Ovary (tissue), 10 donors: ENCODE measurements at places on chromosomes 16 and 17. TPM values are rescaled to one million over a fixed set of nuclear protein-coding genes. Genes with fewer than 3 reads are reported as not detected.

Gene SLC38A8
- total RNA-seq = not detected

Gene C17orf67
- total RNA-seq = 2.4 TPM

Gene LPO
- not detected for total RNA-seq

Gene ZNF287
- 8.4 TPM for total RNA-seq

Gene CTRB1
- total RNA-seq = 3.1 TPM

Gene ITGB3
- total RNA-seq = 2.6 TPM

Gene TRPV3
- total RNA-seq = 5.8 TPM

Gene MAP2K6
- total RNA-seq = 2.3 TPM

Gene KCNJ12
- 1.5 TPM for total RNA-seq

Gene NT5C3B
- 48.8 TPM for total RNA-seq

Gene ATP2C2
- total RNA-seq = 0.67 TPM

Gene TTYH2
- 18.9 TPM for total RNA-seq

Gene PLLP
- total RNA-seq = 1.3 TPM

GRCh38 chr17:64022611-64023063 lies 2.2 kb upstream of the ICAM2 start:
- peaks cover 7% of the 10 kb centered on the region for H3K4me1 ChIP-seq
- H3K4me3 ChIP-seq = no peak overlapping the region
- H3K36me3 ChIP-seq = no peaks in the 10 kb centered on the region
- H3K27me3 ChIP-seq = no peaks in the 10 kb centered on the region
- no peak for DNase-seq

GRCh38 chr16:8972843-8973586 lies 9.3 kb upstream of the USP7 start:
- H3K4me1 ChIP-seq = no peaks in the 10 kb centered on the region
- no peak overlapping the region for H3K27ac ChIP-seq
- no peak for DNase-seq
- H3K36me3 ChIP-seq = no peaks in the 10 kb centered on the region
- H3K27me3 ChIP-seq = no peaks in the 10 kb centered on the region

- no peaks in the 10 kb centered on the region for H3K36me3 ChIP-seq
- H3K27me3 ChIP-seq = no peaks in the 10 kb centered on the region
Observed at GRCh38 chr17:32946375-32947135, 18.6 kb downstream of the TMEM98 start.

DNA sequence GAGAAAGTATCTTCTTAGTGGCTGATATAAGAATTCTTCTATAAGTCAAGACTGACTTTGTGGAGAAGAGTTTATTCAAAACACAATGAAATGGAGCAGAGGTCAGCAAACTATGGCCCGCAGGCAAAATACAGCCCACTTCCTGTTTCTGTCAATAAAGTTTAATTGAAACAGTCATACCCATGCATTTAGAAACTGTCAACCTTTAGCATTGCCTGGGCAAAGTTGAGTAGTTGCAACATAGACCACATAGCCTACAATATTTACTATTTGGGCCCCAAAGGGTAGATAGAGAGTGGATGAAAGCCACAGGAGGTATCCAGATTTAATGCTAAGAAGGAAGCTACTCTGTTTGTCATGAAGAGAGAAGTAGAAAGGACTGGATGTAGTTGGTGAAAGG lies 38.0 kb downstream of the ACSM2B start:
- H3K36me3 ChIP-seq = no peaks in the 10 kb centered on the region
- DNase-seq = no peak
- no peaks in the 10 kb centered on the region for H3K27me3 ChIP-seq
- no peaks in the 10 kb centered on the region for H3K4me1 ChIP-seq

DNA sequence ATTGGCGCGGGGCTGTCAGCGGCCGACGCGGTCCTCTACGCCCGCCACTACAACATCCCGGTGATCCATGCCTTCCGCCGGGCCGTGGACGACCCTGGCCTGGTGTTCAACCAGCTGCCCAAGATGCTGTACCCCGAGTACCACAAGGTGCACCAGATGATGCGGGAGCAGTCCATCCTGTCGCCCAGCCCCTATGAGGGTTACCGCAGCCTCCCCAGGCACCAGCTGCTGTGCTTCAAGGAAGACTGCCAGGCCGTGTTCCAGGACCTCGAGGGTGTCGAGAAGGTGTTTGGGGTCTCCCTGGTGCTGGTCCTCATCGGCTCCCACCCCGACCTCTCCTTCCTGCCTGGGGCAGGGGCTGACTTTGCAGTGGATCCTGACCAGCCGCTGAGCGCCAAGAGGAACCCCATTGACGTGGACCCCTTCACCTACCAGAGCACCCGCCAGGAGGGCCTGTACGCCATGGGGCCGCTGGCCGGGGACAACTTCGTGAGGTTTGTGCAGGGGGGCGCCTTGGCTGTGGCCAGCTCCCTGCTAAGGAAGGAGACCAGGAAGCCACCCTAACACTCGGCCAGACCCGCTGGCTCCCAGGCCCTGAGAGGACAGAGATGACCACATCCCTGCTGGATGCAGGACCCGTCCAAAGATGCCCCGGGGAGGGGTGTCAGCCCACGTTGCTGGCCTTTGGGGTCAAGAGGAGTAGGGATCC lies 2.4 kb upstream of the NECAB2 start:
- no peak for DNase-seq
- no peaks in the 10 kb centered on the region for H3K4me1 ChIP-seq
- no peaks in the 10 kb centered on the region for H3K36me3 ChIP-seq
- no peak overlapping the region for H3K27ac ChIP-seq
- H3K27me3 ChIP-seq = no peaks in the 10 kb centered on the region

- no peak overlapping the region for H3K27ac ChIP-seq
- H3K36me3 ChIP-seq = no peaks in the 10 kb centered on the region
- DNase-seq = no peak
Observed at GRCh38 chr16:77868478-77868877, 80.1 kb downstream of the VAT1L start.

DNA sequence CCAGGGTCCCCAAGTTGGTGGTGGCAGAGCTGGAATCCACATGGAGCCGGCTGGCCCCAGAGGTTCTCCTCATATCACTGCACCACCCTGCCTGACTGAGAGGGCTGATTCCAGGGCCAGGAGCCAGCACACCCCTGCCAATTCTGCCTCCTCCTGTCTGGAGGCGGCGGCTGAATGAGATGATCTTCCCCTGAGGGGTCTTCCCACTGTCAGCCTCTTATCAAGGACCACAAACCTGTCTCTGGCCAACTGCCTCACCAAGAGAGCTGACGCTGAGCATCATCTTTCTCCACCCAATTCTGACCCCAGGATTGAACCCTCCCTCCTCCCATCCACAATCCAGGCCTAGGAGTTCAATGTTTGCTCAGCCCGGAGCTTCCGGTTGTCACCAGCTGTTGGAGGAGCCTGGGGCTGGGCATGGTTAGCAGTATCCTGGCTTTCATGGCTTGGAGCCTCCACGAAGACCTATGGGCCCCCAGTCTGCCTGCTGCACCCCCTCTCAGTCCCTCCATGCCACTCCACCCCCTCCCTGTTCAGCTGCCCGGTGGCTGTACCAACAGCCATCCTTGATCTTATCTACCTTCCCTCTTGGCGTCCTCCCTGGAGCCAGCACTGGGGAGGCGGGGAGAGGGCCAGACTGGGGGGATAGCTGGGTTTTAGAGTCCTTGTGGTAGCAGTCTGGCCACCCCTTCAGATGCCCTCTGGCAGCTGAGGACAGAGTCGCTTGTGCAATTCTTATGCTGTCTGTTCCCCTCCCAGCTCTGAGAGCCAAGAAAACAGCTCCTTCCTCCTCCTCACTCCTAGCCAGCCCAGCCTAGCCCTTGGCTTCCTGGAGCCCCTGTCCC lies 25.6 kb downstream of the ABCC3 start:
- peaks cover 2% of the 10 kb centered on the region for H3K4me1 ChIP-seq
- H3K27me3 ChIP-seq = no peaks in the 10 kb centered on the region
- H3K36me3 ChIP-seq = no peaks in the 10 kb centered on the region
- H3K27ac ChIP-seq = no peak overlapping the region
- no peak for DNase-seq

DNA sequence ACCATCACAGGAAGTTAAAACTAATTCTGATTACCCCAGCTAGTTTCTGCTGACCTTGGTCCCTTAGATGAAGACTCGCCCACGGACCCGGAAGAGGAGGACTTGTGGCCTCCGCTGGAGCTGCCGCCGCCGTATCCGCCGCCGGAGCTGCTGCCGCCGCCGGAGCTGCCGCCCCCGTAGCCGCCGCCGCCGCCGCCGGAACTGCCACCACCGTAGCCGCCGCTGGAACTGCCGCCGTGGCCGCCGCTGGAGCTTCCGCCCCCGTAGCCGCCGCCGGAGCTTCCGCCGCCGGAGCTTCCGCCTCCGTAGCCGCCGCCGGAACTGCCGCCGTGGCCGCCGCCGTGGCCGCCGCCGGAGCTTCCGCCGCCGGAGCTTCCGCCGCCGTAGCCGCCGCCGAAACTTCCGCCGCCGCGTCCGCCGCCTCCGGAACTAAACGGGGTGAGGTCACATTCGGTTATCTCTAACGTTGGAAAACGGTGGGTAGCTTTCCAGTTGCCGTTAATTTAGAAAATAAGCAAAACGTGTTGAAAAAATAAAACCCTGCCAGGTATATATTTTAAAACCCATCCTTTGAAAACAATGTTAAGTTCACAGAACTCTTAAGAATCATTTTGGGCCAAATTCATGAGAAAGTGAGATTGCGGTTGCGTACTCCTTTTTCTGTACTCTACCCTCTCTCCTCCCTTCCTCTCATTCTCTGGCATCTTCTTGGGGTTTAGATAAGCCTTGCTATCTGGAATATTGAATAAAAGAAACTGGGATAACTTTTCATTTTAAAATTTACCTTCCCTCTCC lies 3.5 kb downstream of the KRT10 start:
- peaks cover 2% of the 10 kb centered on the region for H3K4me1 ChIP-seq
- peak overlapping the region; percentile 53 for H3K4me3 ChIP-seq
- H3K36me3 ChIP-seq = no peaks in the 10 kb centered on the region
- DNase-seq = peak; percentile 77
- peak overlapping the region; percentile 37 for H3K27ac ChIP-seq
- no peaks in the 10 kb centered on the region for H3K27me3 ChIP-seq

GRCh38 chr17:43759836-43760235 lies 1.2 kb upstream of the SOST start:
- no peaks in the 10 kb centered on the region for H3K27me3 ChIP-seq
- H3K4me3 ChIP-seq = no peak overlapping the region
- no peak overlapping the region for H3K27ac ChIP-seq
- DNase-seq = no peak
- H3K36me3 ChIP-seq = no peaks in the 10 kb centered on the region

- H3K4me3 ChIP-seq = peak overlapping the region; percentile 49
- H3K27ac ChIP-seq = peak overlapping the region; percentile 13
- no peaks in the 10 kb centered on the region for H3K36me3 ChIP-seq
- DNase-seq = peak; percentile 61
Observed at GRCh38 chr16:67169642-67170167, 633 bp upstream of the NOL3 start.

GRCh38 chr16:364595-365491 lies 5.5 kb downstream of the MRPL28 start:
- DNase-seq = no peak
- no peaks in the 10 kb centered on the region for H3K27me3 ChIP-seq
- no peaks in the 10 kb centered on the region for H3K36me3 ChIP-seq
- no peak overlapping the region for H3K4me3 ChIP-seq
- no peak overlapping the region for H3K27ac ChIP-seq

DNA sequence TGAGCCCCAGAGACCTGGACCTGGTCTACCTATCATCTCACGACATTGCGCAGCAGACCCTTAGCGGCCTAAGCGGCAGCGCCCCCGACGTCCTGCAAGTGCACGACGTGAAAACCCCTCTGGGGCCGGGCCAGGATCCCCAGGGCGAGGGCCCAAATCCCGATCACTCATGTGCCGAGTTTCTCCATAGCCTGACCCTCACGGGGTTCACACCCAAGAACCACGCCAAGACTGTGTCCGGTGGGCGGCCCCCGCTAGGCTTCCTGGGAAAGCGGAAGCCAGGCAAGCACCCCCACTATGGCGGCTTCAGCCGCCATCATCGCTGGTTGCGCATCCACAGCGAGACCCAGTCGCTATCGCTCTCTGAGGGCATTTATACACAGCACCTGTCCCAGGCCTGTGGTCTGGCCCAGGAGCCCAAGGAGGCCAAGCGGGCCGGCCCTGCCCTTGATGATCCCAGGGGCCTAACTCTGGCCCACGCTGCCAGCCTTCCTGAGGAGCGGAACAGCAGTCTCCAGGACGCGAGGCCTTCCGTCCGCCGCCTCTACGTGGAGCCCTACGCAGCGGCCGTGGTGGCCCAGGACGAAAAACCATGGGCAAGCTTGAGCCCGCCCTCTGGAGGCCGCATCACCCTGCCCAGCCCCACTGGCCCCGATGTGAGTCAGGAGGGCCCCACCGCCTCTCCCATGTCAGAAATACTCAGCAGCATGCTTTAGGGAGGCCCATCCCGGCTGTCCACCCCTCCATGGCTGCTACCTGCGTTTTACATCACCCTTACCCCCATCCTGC lies 82.8 kb upstream of the NOG start:
- no peaks in the 10 kb centered on the region for H3K36me3 ChIP-seq
- H3K27me3 ChIP-seq = no peaks in the 10 kb centered on the region
- no peak for DNase-seq

- no peak for DNase-seq
- H3K27me3 ChIP-seq = no peaks in the 10 kb centered on the region
- no peaks in the 10 kb centered on the region for H3K4me1 ChIP-seq
- H3K27ac ChIP-seq = no peak overlapping the region
Observed at GRCh38 chr16:60816461-60816860, 1219.8 kb downstream of the CDH8 start.

- peak within 1 kb of the TSS; percentile 98 for H3K27ac ChIP-seq
- no peaks in the 10 kb centered on the region for H3K27me3 ChIP-seq
- DNase-seq = peak; percentile 33
- H3K4me3 ChIP-seq = peak within 1 kb of the TSS; percentile 75
Observed at GRCh38 chr17:7888184-7888920, at the start of gene CHD3. CHD3 (plus strand) TSS chr17:7888789; CDS start chr17:7889001, 212 bp downstream.

DNA sequence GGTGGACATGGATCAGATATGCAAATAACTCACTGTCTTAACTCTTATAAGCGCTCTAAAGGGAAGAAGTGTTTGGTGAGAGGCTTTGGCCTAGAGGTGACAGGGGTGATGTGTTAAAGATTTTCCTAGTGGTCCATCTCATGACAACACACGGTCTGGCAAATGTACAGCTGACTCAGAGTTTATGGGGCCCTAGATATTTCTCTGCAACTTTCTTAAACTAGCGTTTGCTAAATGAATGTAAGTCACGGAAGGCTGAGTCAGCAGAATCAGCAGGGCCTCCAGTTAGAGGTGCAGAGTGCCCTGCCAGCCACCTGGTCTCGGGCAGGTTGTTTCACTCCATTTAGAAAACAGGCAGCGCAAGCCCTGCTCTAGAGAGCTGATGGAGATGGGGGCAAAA lies 40.1 kb downstream of the CLEC16A start:
- DNase-seq = no peak
- peaks cover 2% of the 10 kb centered on the region for H3K4me1 ChIP-seq
- H3K27me3 ChIP-seq = no peaks in the 10 kb centered on the region
- no peak overlapping the region for H3K4me3 ChIP-seq
- no peak overlapping the region for H3K27ac ChIP-seq
- no peaks in the 10 kb centered on the region for H3K36me3 ChIP-seq

- H3K4me1 ChIP-seq = peaks cover 22% of the 10 kb centered on the region
- peak; percentile 62 for DNase-seq
- H3K36me3 ChIP-seq = no peaks in the 10 kb centered on the region
- no peaks in the 10 kb centered on the region for H3K27me3 ChIP-seq
Observed at GRCh38 chr17:64326420-64327054, 63.5 kb upstream of the TEX2 start.

- no peaks in the 10 kb centered on the region for H3K27me3 ChIP-seq
- no peaks in the 10 kb centered on the region for H3K36me3 ChIP-seq
- H3K4me3 ChIP-seq = no peak overlapping the region
- DNase-seq = no peak
- H3K27ac ChIP-seq = no peak overlapping the region
- no peaks in the 10 kb centered on the region for H3K4me1 ChIP-seq
Observed at GRCh38 chr16:86073103-86073625, 174.2 kb downstream of the IRF8 start.

- no peaks in the 10 kb centered on the region for H3K4me1 ChIP-seq
- DNase-seq = peak; percentile 13
- no peak within 1 kb of the TSS for H3K27ac ChIP-seq
Observed at GRCh38 chr17:64448665-64449512, at the start of gene MILR1. MILR1 (plus strand) TSS chr17:64449115; CDS start chr17:64449169, 54 bp downstream.
